ENCODE measurements at places on chromosomes 2 and 18.

DNA sequence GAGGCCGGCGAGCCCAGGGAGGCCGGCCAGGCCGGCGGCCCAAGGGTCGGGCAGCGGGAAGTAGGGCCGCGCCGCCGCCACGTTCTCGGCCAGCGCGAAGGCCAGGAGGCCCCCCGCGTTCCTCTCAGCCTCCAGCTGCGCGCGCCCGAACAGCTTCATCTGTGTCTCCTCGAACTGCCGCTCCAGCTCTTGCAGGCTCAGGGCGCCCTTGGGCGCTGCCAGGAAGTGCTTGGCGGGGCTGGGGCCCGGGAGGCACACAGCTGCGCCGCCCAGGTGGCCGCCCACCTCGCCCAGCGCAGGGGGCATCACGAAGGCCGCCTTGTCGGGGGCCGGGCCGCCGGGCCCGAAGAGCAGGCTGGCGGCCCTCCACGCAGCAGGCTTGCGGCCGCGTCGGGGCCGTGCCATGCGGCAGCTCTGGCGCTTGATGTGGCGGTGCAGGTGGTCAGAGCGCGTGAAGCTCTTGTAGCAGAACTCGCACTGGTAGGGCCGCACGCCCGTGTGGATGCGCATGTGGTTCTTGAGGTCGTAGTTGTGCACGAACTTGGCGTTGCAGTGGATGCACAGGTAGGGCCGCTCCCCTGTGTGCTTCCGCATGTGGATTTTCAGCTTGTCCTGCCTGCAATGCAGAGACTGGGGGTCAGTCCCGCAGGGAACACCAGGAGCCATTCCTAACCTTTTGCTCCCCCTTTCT is 99.0 kb upstream of the SMAD2 start:
- DNase-seq, result no peak

GRCh38 chr2:239956818-239957261 is 68.3 kb downstream of the NDUFA10 start:
- no peak for DNase-seq

DNA sequence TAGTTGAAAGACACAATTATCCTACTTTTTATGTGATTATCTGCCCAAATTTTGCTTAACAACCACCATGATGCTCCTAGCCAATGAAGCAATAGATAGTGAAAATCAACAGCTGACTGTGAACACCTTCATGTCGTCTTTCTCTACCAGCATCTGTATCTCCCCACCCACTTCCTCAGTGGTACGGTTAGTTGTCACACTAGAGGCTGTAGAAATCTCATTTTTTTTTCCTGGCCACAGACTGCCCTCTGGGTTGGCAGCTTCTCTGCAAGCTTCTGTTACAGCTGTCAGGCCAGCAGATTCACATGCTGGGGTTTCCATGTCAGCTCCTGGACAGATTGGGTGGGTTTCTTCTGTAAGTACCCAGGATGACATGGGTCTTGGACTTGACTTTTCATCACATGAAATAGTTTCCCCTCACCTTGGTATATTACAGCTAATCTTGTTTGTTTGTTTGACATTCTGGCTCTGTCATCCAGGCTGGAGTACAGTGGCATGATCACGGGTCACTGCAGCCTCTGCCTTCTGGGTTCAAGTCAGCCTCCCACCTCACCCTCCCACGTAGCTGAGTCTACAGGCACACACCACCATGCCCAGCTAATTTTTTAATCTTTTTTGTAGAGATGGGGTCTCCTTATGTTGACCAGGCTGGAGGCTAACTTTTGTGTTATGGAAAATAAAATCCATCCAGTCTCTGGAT is 24.3 kb downstream of the STAT4 start:
- no peak for DNase-seq

DNA sequence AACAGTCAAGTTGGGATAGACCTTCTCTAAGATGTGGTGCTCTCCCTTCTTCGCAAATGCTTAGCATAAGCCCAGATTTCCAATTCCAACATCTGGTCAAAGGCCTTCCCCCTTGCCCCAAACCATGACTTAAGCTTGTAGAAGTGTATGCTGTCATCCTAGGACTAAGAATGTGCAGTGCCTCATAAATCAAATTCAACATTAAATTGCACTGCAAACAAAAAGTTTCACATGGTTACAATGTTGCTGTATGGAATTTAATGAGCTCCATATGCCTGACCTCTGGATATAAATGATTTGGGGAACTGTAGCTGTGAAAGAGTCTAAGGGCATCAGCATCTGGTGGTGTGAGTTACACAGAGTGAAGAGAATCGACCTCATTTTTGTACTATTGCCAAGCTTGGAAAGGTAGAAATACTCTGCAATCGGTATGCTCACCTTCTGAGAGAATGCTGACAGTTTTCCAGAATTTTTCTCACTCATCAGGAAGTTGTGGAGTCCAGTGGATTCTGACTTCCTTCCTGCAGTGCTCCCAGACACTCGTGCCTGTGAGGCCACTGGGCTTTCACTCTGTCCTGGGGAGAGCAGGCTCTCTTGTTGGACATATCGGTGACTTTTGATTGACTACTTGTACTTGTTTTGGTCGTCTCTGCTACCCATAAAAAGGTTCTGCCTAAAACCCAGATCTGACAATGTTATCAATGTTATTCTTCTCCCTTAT is 40.6 kb downstream of the FASTKD2 start:
- DNase-seq, result no peak

GRCh38 chr2:239629926-239630617 is 229.3 kb upstream of the HDAC4 start:
- DNase-seq, result no peak
